D721Med (cell line): ENCODE measurements at places on chromosomes 3 and 15.

DNA sequence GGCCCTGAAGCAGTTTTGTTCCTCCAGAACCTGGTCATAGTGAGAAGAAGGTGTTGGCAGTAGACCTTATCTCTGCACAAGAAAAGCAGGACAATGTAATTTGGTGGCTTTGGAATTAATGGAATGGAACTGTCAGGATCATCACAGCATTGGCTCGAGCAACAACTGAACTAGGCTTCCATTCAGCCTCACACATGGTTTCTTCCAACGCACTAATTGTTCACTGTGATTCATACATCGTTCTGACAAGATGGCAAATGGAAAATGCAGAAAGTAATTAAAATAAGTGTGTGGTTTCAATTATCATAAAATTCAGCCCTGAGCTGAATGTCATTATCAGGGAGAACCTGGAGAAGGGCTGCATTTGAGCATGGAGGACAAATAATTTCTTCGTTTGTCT lies 80.6 kb downstream of the MFSD1 start:
- no peak for DNase-seq

- DNase-seq, result no peak
These were observed 50.4 kb downstream of the SLC2A2 start for GRCh38 chr3:170976190-170976519.

DNA sequence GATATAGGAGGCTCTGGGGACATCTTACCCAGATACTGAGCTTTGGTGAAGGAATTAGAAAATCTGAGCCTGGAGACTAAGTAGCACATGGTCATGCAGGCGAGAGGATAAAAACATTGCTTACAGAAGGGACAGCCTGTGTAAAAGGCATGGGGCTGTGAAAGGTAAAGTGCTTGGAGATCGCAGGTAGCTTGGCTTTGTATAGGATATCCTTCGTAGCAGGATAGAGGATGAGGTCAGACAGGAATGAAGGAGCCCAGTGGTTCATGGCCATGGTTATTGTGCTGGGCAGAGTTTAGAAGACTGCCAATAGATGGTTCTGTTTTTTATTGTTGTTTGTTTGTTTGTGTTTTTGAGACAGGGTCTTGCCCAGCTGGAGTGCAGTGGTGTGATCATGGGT lies 82.5 kb downstream of the SLMAP start:
- no peak for DNase-seq

DNA sequence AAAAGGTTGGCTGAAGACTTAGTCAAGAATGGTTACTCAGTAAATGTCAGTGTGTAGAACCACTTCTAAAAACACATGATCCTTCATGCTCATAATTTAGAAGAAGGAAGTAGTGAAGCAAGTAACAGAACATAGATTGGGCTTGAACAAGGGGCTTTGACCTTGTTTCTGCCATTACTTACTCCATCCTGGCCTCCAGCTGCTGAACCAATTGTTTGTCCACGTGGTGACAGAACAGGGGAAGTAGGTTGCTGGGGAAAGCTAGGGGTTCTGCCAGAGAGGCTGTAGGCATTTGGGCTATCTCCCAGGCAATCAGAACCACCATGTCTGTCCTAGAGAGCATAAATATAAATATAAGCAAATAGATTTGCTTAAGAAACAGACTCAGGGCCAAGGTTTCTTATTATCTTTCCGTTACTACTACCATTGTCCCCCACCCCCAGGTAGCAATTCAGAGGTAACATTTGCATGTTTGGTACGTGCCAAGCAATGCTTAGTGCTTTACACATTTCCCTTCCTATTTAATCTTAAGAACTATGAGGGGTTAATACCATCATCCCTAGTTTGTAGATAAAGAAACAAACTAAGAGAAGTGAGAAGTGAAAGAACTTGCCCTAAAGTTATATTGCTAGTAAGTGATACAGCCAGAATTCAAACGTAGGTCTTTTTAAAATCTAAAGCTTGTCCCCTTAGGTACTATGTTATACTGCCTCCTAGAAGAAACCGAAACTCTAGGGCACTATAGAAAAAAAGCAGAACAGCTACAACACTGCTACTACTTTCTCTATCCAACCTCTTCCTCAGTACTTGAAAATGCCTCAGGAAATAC lies 3.0 kb upstream of the SPG11 start:
- DNase-seq, result no peak

- DNase-seq, result no peak
These were observed 2.5 kb downstream of the SUMF1 start for GRCh38 chr3:4464576-4464975.

DNA sequence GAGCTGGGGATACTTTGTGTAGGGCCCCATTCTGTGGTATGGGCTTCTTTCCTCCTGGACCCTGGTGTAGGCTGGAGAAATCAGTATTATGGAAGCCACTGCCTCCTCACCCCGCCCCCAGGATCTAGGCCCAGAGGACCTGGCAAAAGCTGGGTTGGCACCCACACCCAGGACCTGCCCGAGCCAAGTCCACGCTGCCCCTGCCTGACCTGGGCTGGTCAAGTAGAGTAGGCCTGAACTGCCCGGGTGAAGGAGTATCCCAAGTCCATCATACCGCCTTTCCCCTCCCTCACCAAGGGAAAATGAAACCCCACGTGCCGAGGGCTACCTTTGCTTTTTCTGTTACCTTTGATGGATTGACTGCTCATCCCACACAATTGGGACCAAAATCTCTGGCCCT lies 37.7 kb upstream of the TRAK1 start:
- no peak for DNase-seq

DNA sequence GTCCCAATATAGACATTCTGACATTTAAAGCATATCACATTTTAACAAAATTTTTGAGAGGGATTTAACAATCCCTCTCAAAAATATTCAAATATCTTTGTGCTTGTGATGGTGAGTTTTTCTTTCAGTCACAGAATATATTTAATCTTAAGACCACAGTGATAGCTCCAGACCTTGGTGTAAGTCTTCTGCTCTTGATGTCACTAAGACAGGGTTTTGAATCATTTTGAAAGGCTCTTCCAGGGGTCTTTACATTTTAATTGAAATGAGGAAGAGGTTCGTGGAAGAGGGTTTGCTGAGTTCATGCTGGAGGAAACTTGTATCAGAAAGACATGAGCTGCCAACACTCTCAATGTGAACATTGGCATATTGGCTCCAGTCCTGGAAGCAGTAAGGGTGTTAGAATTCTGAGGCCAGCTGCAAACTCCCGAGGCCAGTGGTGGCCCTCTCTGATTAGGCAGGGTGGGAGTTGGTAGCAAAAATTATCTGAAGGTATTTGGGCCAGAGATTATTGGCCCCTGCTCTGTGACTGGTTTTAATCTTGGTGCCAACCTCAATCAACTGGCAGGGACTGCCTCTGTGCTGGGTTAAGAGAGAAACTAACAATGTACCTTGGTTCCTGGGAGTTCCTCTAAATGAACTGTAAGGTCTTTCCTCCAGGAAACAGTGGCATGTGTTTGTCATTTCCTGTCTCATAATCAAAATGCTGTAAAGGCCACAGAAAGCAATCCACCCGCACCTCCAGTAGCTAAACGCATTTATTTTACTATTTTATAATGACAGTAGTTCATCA lies 5.3 kb downstream of the POU1F1 start:
- DNase-seq, result no peak

DNA sequence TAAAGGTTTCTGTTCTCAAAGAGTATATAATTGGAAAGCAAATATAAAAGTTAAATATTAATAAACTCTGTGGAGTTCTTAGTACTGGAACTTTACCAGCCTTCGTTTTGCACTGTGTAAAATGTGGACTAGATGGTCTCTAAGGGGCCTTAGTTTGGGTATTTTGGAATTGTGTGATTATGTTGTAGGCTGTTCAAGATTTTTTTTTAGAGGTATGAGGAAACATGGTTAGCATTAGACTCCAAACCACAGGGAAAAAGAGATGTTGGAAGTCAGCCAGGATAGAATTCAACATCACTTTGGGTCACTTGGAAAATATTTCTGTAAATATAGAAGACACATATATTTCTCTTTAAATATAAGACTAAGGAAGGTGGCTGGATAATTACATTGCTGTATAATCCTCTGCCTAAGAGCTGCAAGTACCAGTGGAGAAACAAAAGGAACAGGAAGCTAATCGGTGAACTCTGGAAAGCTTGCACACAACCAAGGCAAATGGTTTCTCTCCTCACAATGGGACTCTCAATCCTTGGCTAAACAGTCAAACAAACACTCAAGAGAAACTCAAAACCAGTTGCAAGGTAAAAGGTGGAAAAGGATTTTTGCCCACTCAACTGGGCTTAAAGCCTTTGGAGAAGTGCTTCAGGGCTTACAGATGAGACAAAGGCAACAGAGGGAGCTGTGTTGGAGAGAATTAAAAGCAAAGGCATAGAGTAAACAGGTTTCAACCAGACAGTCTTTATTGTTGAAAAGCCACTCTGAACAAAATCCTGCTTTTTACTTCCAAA lies 141.7 kb downstream of the NR1D2 start:
- DNase-seq, result no peak

DNA sequence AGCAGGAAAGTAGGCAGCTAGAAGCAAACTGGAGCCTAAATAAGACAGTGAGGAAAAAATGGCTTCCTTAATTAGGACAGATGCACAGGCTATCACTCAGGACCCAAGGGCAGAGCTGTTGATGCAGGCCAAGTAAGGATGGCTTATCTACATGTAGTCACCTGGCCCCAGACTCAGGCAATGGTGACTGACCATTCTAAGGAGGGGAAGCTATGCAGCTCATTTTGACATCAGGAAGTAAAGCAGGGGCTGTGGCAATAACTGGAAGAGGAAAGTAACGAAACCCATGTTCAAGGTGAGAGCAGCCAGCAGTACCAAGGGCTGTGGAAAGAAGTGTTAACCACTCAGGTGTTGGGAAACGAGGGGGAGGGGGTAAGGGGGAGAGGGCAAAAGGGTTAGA lies 16.2 kb downstream of the ACAD11 start:
- DNase-seq, result no peak

DNA sequence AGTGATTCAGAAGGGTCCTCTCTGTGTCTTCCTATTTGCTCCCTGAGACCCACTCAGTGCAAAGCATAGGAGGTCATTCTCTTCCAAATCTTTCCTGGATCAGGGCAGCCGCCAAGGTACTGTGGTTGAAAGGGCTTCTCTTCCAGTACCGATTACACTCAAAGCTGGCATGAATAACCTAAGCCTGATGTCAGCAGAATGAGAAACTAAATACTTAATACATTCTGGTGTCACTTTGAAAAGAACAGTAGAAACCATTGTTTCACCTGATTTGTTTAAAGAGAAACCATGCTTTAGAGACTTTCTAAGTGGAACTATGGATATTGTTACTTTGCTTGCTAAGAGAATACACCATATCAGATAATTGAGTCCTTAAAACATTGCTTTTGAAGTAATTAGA lies 50.2 kb downstream of the PDHB start:
- DNase-seq, result no peak

- DNase-seq, result peak; percentile 25
These were observed 323.8 kb upstream of the DNAJC19 start for GRCh38 chr3:181313335-181313734.

DNA sequence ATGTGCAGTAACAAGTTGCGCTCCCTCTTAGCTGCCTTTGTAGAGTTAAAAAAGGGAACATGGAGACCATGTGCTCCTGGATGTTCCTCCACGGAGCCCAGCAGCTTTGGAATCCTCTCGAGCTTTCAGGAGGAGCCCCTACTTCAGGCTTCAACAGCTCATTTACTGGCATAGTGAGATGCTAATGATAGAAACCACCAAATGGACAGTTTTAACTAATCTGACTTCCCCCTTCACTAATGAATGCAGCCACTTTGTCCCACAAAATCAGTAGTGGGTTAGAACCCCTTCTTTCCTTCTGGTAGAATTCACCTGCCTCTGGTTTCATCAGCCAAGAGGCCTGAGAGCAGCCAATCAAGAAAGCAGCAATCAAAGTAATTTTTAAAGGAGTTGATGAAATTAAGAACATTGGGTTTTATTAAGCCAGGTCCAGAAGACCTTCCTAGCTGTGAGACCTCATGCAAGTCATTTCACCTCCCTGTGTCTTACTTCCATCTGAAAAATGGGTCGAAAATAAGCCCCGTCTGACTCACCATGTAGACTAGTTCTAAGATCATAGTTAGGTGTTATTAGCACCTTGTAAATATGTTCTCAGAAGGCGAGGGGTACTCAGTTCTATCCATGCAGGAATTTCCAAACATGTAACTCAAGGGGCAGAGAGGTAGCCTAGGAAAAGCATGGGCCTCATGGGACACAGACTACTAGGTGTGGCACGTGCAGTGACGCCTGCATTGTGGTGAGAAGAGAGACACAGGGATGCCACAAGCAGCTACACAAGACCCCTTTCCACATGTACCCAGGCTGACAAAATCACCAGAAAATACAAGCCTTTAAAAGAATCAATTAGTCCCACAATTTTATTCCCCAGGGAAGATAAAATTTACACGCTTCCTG lies 179.7 kb upstream of the LPP start:
- no peak for DNase-seq

DNA sequence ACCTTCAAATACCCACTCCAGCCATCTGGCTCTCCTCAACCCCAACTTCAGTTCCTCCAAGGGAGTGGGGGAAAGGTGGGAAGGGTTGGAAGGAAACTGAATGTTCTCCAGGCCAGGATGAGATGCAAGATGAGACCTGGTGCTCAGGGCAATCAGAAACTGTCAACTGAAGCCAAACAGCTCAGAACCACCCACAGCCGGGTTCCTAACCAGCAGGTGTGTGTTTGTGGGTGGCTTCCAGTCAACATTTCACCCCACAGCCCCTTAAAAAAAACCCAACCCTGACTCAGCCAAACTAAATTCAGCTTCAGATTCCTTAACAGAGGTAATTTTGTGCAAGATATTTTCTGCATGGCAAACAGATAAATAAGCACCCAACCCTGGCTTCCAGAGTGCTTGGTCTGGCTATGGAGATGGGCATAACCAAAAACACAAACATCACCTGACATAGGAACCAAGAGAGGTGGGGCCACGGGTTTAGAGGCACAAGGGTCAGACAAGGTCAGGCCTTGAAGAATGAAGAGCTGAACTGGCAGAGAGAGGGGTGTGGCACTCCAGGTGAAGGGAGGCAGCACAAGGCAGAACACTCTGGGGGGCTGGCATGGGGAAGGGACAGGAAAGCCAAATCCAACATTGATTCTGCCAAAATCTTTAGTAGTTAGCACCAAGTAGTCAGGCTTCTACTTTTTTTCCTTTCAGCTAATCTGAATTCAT lies 34.7 kb downstream of the ZNF445 start:
- no peak for DNase-seq

GRCh38 chr3:58962040-58962651 lies 87.7 kb downstream of the CFAP20DC start:
- DNase-seq, result no peak

- DNase-seq, result no peak
These were observed 115.2 kb upstream of the PLCL2 start for GRCh38 chr3:16769525-16769924.

GRCh38 chr15:46644501-46645481 lies 1010.0 kb downstream of the SQOR start:
- no peak for DNase-seq

DNA sequence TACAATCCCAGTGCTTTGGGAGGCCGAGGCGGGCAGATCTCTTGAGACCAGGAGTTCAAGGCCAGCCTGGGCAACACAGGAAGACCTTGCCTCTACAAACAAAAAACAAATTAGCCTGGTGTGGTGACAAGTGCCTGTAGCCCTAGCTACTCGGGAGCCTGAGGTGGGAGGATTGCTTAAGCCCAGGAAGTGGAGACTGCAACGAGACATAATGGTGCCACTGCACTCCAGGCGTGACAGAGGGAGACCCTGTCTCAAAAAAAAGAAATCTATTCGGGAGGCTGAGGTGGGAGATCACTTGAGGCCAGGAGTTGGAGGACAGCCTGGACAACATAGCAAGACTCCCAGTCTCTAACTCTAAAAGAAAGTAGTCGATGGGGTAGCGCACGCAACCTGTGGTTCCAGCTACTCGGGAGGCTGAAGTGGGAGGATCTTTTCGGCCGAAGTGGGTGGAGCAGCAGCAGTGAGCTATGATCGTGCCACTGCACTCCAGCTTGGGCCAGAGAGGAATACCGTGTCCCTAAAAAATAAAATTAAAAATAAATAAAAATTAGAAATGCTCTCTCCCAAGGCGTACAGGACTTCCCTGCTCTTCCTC lies 775 bp downstream of the C3orf33 start:
- DNase-seq, result no peak
